ENCODE measurements at places on chromosomes 11 and 22.

DNA sequence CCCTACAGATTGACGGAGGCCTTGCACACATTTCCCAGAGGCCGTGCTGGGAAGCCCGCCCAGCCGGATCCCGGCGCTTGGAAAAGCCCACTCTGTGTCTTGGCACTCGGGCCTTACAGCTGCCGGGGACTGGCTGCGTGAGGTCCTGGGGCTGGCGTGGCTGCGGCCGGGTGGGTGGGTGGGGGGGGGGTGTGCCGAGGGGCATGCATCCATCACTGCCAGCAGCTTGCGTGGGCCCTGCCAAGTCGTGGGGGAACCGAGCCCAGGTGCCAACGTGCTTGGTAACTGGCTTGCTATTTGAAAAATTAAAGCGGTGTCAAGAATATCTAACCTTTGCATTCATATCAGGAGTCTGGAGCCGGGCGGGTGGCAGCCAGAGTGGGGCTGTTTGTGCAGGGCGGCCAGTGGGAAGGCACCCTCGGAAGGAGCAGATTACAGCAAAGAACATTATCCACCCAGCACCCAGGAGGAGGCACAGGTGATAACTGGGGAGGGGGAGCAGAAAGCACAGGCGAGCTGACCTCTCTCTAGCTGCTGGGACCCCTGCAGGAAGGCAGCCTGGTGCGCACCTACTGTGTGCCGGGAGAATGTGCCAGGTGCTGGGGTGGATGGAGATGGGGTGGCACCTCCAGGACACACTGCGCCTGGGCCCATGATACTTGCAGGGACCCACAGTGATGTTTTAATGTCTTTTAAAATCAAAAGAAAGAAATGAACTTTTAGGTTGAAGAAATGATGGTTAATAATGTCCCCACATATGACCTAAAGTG lies 28.5 kb upstream of the SMIM38 start:
- no peak for DNase-seq

- no peak for DNase-seq
These were observed 12.9 kb upstream of the WT1 start for GRCh38 chr11:32448232-32448631.

- no peak for DNase-seq
These were observed 1.4 kb upstream of the CPT1A start for GRCh38 chr11:68843052-68843561.

- no peak for DNase-seq
These were observed 121.1 kb upstream of the SPON1 start for GRCh38 chr11:13841393-13841792.

Measured in stimulated activated CD8-positive, alpha-beta memory T cell treated with anti-CD3 and anti-CD28 coated beads, Interleukin-15, amount 100 ng/mL, for 48 hours (primary cell).